GM10248 (cell line): ENCODE measurements at places on chromosomes 11 and 22.

GRCh38 chr22:23496445-23496833, 83.7 kb downstream of the IGLL1 start:
- no peak for DNase-seq

- DNase-seq, result no peak
These were observed 8.9 kb downstream of the MN1 start for GRCh38 chr22:27792452-27793161.

DNA sequence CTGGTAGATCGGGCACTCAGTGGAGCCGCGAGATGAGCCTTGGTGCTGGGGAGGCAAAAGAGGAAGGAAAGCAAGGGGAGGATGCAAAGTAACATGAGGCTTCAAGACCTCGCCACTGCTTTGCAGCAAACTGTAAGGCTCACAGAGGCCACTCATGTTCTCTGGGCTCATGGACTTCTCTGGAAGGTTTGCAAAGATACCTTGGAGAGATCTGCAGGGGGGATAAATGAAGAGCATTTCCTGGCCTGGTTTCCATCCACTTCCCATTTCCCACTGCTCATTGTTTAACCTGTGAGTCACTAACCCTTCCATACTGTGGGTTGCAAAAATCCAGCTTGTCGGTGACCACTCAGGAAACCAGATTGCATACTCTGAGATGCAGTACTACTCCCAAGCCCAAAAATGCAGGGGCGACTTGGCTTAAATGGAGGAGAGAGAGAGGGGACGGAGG, 38.5 kb downstream of the OSBP2 start:
- no peak for DNase-seq

DNA sequence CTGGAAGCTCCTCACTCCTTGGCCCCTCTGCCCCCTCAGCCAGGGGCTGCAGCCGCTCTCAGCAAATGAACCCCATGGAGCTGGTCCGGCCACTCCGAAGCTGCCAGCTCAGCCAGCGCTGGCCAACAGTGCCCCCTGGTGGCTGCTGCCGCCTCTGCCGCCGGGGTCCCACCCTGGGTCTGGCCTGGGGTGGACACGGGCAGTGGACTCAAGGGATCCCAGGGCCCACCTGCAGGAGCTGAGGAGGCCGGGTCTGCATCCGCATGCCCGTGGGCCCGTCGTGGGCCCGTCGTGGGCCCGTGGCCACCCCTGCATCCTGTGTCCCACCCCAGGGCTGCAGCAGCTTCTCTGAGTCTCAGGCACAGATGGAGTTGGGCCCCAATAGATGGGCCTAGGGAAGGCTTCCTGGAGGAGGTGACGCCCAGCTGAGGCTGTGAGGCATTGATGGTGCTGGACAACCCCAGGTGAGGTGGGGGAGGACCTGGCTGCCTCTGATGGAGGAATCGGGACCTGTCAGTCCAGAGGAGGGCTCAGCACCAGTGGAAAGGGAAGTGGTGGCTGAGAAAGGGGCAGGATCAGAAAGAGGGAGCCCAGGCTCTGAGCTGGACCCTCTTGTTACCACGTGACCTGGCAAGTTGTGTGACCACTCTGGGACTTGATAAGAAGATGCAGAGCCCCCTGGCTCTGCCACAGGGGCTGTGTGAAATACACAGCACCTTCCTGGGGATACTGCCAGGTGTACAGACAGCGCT, 522.3 kb downstream of the BRD1 start:
- no peak for DNase-seq

DNA sequence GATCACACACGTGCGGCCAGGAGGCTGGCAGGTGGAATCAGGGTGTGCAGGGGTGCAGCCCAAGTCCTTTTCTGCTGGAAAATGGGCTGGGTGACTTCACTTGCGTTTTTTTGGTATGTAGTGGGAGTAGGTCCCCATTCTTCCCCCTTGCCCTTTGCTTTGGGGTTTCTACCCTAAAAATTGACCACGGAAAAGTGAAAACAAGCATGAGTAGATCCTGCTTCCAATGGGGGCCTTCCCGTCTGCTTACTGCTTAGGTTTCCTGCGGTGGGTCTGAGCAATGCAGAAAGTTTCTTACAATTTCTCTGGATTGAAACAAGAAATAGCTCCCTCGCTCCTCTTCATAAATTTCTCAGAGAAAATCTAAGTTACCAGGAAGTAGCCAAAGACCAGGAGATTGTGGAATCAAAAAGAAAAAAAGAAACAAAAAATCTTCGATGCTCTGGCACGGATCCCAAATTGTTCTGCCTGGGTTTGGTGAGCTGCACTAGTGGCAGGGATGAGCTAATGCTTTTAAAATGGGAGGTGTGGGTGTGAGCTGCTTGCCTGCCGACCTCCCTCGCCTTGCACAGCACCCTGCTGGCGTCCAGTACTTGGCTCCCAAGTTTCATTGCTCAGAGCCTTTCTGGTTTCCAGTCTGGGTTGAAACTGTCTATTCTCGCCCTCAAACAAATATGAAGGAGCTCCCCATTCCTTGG, 2.4 kb downstream of the TIMP3 start:
- no peak for DNase-seq

DNA sequence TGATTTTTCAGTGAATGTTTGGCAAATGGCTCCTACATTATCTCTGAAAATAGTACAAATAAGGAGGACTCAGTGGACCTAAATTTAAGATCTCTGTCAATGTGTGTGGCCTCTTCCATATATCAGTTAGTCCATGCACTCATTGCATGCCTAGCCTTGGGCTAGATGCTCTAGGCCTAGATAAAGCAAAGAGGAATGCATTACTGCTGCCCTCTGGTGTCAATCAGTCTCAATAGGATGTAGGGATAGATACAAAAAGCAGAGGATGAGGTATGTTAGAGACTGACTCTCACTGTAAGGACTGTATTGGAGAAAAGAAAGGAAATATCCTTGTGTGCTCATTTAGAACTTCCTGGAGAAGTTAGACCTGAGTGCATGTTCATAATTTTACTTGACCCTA, 42.0 kb downstream of the MS4A2 start:
- DNase-seq, result peak; percentile 23

DNA sequence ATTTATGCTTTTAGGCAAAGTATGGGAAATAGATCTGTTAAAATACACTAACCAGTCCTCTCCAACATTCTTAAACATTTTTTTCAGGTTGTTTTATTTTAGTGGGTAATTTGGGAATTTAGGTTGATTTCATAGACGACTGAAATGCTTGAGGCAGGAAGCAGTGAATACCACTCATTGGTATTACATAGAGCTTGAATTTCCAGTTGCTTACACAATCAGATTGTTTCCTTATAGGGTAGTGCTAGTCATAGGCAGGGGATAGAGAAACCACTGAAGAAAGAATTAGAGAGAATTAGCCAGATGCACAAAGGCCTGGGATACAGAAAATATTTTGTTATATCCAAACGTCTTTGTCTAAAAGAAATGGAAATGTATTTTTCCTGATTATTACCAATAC, 23.9 kb upstream of the LYVE1 start:
- DNase-seq, result no peak

DNA sequence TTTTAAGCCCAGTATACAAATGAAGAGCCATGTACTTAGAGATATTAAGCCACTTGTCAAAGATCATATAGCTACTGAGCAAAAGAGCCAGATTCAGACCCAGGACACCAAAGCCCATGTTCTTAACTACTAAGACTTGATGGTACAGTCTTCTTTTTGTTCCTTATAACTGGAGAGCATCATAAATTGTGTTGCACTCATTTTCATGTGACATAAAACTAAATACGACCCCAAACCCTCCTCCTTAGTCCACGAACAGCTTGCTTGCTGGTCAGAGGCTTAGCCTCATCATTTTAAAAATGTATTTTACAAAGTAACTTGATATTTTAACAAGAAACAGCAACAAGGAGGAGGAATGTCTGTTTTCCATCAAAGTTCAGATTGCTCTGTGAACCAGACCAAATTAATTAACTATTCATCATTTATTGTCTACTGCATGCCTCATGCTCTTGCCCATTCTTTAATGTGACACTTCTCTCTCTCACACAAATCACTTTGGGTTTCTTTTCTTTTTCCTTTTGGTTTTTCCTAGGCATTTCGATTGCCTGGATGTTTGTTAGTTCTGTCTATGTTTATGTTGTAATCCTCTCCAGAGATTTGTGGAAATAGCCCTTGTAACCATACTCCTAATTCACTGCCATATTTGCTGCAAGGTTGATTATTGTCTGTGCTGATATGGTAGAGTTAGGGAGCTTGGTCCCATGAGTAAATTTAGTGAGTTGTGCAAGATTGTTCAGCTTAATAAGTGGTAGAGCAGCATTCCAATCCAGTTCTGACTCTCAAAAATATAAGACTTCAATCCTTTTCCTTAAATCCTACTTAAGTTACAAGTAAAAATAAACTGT, 8.4 kb upstream of the ARHGAP20 start:
- no peak for DNase-seq

DNA sequence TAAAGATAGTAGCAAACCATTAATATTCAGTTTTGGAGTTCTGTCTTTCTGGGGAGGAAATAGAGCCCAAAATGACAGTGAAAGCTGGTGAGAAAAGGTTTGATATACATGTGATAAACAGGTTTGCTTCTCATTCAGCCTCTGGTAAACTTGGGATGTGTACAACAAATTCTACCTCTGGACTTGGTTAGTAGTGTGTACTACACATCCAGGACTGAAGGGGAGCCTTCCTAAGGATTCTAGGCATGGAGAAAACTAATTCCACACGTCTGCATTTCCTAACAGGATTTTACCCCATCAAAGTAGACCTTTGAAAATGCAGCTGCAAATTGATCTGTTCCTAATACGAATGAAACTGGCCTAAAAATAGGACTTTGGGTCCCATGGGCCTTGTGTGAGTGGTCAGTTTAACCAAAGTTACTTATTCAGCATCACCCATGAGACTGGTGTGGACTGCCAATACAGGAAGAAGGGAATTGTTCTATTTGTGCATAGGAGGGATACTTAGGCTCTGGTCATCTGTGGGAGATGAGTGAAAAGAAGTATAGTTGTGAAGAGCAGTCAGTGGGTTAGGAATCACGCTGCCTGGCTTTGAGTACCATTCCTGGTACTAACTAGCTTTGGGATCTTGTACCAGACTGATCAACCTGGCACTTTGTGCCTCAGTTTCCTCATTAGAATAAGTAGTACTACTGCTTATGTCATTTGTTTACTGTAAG, 74.2 kb downstream of the YAP1 start:
- no peak for DNase-seq

GRCh38 chr11:15053191-15053685, 20.2 kb upstream of the CALCB start:
- DNase-seq, result no peak

- no peak for DNase-seq
These were observed 10.7 kb upstream of the SMIM38 start for GRCh38 chr11:69145050-69145380.

- peak; percentile 69 for DNase-seq
These were observed 1.6 kb downstream of the DIXDC1 start for GRCh38 chr11:111938687-111939160.

GRCh38 chr11:103338621-103339484, 229.6 kb downstream of the DYNC2H1 start:
- DNase-seq, result no peak

GRCh38 chr11:122723576-122723975, 68.1 kb downstream of the UBASH3B start:
- DNase-seq, result no peak

DNA sequence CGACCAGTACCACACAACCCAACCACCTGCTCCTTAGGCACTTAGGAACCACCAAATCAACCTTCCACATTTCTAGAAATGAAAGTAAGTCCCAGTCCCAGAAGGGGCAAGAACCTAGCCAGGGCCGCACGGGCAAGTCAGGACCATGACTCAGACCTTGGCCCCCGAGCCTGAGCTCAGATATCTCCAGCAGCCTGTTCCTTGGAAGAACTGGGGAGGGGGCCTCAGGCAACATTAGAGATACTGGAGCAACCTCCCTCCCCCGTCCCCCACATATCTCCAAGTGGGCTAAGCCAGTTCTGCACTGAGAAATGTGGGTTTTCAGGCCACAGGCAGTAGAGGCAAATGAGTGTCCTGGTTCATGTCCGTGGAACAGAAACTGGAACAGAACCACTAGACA, 7.7 kb downstream of the ARAP1 start:
- no peak for DNase-seq

DNA sequence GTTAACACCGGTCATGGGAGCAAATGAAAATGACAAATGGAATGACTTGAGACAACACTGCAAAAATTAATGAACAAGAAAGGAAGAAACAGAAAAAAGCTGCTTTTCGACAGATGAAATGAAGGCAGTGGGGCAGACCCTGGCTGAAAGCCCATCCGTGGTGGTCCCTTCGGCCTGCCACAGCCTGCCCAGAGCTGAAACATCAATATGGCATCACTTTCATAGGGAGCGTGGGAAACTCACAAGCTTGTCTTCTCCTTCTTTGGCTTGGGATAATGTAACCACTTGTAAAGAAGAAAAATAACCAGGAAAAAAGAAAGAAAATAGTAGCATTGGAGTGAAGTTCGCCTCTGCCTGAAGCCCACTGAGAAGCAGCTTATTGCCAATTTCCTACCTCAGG, 78.8 kb downstream of the CTTN start:
- DNase-seq, result no peak

- no peak for DNase-seq
These were observed 50.9 kb upstream of the YWHAH start for GRCh38 chr22:31893460-31893859.

GRCh38 chr11:9057888-9058287, 33.5 kb downstream of the SCUBE2 start:
- no peak for DNase-seq

DNA sequence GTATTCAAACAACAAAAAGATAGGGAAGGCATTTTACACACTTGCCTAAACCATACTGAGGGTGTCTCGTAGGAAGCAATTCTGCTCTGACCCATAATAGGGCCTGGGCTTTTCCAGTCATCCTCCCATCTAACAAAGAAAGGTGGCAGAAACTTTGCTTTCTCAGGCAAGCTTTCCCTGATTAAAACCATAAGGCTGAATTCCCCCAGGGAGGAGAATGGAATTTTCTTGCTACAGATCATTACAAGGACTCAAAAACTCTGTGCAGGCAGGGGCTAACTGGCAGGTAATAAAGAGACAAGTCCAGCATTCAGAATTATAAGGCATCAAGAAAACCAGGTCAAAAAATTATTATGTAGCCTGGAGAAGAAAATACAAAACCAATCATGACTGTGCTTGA, 90.4 kb downstream of the RBFOX2 start:
- no peak for DNase-seq

GRCh38 chr11:69114362-69114761, 41.4 kb upstream of the SMIM38 start:
- no peak for DNase-seq

DNA sequence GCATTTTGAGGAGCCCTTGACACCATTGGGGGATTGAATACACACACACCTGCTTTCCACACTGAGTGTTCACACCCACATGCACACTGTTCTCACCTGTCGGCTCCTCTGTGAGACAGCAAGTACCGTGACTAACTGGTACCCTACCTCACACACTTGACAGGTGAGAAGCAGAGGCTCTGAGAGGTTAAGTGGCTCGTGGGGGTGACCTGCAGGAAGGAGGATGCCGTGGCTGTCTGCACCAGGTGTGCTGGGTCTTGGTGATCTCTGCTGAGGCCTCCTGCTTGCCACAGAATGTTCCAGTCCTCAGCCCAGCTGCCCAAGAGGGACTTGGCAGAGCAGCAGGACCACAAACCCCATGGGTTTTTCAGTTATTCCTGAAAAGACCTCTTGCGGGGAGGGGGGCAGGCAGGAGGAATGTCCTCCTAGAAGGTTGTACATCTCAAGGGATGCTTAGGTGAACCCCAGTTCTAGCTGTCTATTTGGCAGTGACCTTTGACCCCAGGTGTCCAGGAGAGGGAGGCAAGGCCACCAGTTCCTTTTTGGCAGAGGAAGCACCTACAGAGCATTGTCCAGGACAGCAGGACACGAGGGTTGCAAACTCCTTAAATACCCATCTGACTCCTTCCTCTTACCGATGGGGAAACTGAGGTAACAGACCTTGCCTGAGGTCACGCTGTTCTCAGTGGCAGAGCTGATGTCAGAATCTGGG, 66.0 kb downstream of the SHISAL1 start:
- no peak for DNase-seq

- DNase-seq, result no peak
These were observed 291.8 kb upstream of the DDI1 start for GRCh38 chr11:103744496-103745153.
